ENCODE measurements at places on chromosomes 3 and 15.

DNA sequence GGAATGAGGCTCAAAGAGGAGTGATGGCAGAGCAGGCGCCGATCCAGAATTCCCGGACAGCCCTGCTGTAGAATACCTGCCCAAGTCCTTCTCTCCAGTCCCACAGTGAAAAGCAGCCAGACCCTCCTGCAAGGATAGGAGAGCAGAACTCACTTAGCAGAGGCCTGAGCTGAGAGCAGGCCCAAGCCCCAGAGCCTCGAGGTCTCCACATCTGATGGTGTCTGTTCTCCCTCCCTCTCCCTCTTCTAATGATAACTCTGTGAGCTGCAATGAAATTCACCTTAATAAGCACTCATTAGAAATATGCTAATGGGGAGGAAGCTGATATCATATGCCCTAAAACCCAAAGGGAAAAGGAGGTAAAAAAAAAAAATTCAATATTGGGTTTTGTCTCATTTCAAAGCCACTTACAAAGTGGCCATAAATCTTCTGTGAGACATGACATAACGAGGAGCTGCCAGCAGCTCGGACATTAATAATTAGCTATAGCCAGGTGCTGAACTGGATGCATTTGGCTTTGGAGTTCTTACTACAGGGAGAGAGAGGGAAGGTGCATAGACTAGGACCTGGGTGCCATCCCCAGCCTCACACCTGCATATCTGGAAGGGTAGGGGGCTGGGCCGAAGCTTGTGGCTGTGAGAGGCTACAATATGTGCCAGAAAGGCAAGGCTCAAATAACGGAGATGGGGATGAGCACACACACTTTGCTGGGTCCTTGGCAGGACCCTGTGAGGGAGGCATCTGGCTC, 108.4 kb downstream of the MEGF11 start:
- DNase-seq = no peak

DNA sequence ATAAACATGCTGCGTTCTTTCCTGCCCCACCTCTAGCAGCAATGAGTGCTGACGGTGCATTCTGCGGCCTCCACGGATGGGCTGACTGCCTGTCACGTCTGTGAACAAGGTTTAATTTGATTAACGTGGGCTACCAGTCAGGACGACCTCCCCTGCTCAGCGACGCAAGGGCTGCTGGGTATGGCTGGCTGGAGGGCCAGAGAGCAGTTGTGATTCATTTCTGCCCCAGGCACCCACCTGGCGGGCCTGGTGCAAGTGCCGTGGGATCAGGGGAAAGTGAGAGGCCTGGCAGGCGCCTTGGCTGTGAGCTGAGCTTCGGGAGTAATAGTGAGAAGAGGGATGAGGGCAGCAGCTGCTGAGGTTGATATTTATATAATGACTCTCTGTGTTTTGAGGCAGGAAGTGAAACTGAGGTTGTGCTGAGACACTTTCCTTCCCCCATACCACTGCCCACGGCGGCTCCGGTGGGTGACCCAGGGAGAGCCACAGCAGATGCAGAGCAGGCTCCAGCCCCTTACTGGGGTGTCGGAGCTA, 190.4 kb upstream of the BCL6 start:
- DNase-seq = no peak

DNA sequence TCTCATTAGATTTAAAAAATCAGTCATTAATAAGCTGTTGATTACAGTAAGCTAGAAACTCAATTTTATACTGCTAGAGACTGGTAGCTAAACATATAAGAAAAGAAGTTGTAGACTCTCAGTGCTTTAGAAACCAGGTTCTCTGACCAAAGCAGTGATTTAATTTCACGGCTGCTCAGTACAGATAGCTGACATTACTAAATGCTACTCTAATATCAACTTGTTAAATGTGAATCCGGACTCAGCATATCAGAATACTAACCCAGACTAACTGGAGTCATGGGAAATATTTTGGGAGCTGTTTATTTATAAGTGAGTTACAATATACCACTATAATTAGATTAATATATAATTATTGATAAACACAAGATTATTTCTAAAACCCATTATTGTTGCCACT, 80.4 kb downstream of the NEDD4 start:
- no peak for DNase-seq

- DNase-seq = no peak
These were observed 13.6 kb upstream of the RBMS3 start for GRCh38 chr3:29267226-29267625.

DNA sequence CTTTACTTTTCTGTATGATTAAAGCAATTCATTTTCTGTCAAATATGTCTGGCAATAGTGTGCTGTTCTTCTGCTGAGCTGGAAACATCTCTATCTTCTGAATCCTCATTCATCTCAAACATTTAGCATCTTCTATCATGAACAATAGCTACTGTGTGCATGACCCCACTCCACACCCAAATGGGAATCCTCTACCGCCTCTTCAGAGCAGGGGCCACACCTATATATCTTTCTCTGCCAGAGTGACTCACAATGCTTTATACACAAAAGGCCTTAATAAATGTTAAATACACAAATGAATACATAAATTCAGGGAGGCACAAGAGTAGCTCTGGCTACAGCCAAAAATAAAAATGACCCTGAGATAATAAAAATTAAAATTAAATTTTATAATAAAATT, 8.0 kb downstream of the ALDH1A2 start:
- DNase-seq = no peak

GRCh38 chr15:30962079-30962478, 29.3 kb downstream of the MTMR10 start:
- no peak for DNase-seq

DNA sequence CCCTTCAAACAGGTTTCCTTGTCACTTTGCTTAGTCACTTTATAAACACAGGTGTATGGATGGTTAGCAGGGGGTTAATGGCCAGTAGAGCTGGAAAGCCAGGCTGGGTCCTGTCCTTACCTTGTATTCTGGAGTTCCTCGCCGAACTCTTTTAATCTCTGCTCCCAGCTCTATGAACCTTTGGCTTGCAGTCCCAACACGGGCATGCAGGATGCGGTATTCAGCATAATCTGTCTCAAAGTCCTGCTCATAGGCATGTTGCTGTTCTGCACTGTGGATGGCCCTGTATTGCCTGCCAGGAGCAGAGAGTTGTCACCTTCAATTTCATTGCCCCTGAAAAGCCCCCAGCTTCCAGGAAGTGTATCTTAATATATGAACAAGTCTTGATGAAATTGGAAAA, 2.7 kb downstream of the ELL3 start:
- DNase-seq = no peak

DNA sequence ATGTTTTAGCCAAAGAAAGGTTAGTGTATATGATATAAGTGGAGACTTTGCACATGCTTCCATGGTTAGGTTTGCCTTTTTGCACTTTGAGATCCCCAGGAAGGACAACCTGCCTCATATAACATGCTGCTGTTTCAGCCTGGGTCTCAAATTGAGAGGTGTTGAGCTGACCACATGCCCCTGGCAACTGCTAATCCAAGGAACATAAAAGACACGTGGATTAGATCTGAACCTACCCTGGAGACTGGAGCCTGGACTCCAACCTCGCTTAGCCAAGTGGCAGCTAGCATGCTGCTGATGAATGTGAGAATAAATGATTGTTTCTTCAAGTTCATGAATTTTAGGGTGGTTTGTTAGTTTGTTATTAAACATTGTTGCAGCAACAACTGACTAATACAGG, 301.8 kb upstream of the TBC1D5 start:
- no peak for DNase-seq

- no peak for DNase-seq
These were observed 118.4 kb upstream of the TMC3 start for GRCh38 chr15:81492331-81492968.

GRCh38 chr3:120459196-120459595, 8.4 kb upstream of the FSTL1 start:
- no peak for DNase-seq

Data from right kidney (tissue), 9 donors.